ENCODE measurements at places on chromosomes 11 and 22.

DNA sequence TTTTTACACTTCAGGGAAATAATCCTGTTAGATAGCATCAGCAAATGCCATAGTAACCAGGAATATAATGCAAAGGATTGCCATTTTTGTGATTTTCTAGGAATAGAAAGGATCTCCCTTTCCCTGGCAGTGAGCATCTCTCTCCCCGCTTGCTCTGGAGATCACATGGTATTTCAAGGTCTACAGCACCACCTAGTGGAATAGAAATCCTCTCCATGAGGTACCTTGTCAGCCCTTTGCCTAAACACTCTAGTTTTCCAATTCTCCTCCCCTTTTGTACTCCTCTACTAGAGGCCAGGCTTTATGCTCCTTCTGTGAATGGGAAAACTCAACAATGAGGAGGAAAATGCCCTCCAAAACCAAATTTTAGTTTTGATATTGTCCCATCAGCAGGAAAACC, 78.4 kb downstream of the XRRA1 start:
- DNase-seq = no peak

GRCh38 chr11:44307340-44308099, 2.4 kb downstream of the ALX4 start:
- DNase-seq = no peak

DNA sequence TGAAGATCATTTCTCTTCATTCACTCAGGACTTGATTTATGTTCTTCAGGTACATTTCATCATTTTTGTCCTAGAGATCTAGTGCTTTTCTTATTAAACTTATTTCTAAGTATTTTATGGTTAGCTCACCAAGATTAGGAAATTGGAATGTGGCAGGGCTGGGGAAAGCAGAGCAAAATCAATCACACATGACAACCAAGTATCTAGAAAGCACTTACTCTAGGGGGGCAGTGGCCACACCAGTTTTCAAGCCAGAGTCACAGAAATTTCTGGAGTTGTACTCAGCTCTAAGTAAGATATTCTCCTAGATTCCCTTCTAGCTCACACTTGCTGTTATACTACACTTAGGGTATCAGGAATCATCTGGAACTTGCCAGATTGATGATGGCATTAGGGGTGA, 33.3 kb upstream of the MYEOV start:
- DNase-seq = no peak

- no peak for DNase-seq
These were observed 559.1 kb downstream of the FAM181B start for GRCh38 chr11:82174610-82175009.

- peak; percentile 31 for DNase-seq
These were observed 1.6 kb downstream of the NR1H3 start for GRCh38 chr11:47259232-47259977.

GRCh38 chr22:25833676-25834075, 91.7 kb downstream of the MYO18B start:
- no peak for DNase-seq

- no peak for DNase-seq
These were observed 22.5 kb downstream of the IFITM10 start for GRCh38 chr11:1727861-1728260.

GRCh38 chr11:112229746-112230433, 3.7 kb downstream of the PTS start:
- DNase-seq = no peak

- peak; percentile 35 for DNase-seq
These were observed 869 bp upstream of the EIF4ENIF1 start for GRCh38 chr22:31490496-31490925.

- DNase-seq = no peak
These were observed 132.6 kb upstream of the HSD17B12 start for GRCh38 chr11:43547889-43548381.

DNA sequence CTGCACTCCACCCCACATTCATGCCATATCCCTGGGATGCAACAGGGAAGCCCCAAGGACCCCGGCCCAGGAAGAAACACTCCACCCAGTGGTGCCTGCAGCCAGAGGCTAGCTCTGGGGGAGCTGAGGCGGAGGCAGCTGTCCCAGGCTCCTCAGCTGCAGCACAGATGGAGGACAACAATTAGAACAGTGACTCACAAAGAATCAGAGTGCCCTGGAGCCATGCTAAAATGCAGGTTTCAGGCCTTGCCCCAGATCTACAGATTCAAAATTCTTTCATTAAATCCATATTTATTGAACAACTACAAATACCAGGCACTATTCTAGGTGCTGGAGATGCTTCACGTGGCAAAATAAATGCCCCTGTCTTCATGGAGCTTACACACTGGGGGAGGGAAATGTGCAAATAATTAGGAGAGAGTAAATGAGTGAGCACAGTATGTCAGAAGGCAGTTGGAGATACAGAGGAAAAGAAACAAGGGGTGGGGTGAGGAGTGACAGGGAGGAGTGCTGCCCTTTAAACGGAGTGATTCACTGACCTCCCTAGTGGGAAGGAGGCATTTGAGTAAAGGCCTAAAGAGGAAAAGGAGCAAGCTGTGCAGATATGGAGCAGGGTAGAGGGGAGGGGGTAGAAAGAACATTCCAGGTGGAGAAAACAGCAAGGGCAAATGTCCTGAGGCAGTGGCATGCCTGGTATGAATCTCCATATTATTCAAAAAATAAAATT, 73.3 kb upstream of the CSNK2A3 start:
- no peak for DNase-seq

GRCh38 chr11:72600557-72600956, 73.7 kb downstream of the PDE2A start:
- DNase-seq = no peak

DNA sequence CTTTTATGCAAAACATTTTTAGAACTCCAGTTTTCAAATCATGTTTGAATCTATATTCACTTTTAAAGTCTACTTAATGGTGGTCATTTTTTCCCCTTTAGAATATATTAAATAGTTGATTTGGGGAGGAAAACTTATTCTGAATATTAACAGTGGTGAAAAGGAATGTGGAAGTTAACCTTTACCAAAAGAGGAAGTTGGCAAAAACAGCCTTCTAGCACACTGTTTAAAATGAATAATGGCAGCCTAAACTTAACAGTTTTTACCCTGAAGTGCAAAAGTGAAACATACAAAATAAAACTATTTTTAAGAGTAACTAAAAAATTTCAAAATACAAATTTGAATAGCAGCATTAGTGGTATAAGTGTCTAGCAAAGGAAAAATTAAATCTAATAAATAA, 86.4 kb downstream of the GRK3 start:
- DNase-seq = no peak

DNA sequence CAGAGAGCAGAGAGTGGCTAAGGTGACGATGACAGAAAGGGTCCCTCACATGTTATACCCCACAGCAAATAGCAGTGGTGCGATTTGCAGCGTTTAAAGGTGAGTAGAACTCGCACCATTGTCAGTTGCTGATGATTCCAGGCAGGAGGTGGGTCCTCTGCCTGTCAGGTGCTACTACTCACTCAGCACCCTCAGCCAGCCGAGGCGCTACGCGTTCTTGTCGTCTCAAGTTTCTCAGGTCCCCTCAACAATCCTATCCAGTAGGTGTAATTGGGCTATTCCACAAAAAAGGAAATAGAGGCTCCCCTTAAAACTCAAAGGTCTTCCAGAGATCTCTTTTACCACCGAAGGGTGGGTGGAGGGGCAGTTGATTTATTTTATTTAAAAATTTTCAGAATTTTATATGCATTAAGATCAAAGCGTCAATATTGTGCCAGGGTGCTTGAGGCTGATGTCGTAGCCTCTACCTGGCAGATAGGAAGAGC, 18.3 kb downstream of the ELF5 start:
- DNase-seq = no peak

DNA sequence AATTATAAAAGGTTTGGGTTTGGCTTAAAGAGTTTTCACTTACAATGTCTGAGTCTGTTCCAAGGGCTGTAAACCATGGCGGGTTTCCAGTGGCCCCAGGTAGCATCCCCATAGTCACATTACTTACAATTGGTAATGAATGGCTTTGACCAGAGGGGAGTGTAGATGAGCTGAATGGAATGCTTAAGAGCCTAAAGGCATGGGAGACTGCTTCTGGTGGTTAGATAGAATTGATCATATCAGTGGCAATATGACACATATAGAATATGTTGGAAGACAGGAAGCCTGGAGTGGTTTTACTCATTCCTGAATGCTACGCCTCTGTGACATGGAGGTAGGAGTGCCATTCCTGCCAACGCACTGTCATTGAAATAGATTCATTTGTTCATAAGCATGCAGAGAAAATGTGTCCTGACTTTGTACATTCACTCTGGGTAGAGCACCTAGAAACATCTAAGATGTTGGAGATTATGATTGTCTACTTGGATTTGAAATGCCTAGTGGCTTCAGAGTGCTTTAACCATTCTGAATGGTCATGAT, 183.3 kb downstream of the BLID start:
- DNase-seq = no peak

DNA sequence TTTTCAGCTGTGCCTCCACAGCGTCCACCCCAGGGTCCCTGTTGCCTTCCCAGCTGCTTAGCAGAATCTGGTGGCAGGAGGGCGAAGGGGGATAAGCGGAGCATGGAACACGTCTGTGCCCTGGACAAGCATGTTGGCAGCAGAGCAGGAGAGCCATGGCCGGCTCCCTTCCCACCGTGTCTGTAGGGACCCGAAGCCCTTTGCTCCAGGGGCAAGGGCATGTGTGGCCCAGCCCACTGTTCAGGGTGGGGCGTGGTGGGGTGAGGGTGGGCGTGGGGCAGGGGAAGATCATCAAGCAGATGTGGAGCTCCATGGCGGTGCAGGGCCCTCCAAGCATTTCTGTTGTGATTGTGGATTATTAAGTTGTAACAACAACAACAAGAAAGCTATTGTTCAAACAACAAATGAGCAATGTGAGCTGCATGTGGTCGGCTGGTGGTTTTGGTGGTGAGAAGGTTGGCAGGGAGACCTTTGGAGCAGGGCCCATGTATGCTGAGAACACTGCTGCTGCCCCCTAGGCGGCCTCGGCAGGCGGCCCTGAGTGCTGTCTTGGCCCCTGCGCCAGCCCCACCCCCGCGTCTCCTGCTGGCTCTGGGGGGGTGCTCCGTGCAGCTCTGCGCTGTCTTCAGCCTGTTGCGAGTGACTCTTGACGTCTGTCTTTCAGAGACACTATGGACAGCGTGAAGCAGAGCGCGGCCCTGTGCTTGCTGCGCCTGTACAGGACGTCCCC, 50.9 kb downstream of the AP2A2 start:
- DNase-seq = no peak

DNA sequence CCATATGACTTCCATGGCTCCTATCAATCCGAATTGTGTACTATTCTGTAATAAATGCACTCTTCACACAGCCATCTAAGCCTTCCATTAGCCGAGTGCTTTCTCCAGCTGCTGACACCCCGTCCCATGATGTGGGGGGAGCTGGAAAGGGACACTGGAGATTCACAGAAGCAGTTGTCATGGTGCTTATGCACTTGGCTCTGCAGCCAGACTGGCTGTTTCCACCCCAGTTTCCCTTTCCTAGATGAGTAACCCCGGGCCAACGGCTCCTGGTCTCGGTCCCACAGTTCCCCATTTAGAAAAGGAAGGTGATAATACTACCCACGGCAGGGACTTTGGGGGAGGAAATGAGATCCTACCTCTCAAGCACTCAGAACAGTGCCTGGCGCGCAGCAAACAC, 244.9 kb upstream of the SYN3 start:
- DNase-seq = no peak

DNA sequence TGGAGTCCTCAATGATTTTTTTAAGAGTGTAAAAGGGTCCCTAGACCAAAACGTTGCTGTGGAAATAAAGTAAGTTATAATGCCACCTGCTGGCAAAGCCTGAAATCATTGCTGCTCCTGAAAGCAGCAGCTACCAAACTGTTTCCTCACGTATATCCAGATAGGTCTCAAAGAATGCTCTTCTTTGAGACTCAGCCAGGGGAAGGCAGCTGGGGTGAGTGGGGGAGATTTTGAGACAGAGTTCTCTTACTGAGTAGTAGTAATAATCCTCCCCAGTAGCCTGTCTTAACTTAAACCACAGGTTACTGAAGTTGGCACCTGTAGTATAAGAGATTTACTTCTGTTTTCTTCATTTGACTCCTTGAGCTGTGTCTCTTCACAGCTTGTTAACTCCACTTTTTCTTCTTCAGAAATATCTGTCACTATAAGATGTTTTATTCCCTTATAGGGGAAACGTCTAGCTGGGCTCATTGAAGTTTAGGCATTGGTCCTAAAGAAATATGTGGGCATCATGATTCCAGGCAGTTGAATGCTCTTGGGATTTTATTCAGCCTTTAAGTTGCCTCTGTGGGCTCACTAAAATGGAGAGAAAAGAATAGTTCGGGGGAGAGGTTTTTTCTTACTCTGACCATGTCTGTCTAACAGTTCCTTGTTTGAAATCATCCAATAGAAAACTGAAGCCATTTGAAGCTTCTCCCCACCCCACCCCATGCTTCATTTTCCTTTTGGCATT, 77.9 kb downstream of the BTBD10 start:
- DNase-seq = peak; percentile 6

- no peak for DNase-seq
These were observed 5.9 kb downstream of the TAB1 start for GRCh38 chr22:39405346-39406085.

GRCh38 chr11:11297578-11297977, 55.5 kb downstream of the CSNK2A3 start:
- DNase-seq = no peak

DNA sequence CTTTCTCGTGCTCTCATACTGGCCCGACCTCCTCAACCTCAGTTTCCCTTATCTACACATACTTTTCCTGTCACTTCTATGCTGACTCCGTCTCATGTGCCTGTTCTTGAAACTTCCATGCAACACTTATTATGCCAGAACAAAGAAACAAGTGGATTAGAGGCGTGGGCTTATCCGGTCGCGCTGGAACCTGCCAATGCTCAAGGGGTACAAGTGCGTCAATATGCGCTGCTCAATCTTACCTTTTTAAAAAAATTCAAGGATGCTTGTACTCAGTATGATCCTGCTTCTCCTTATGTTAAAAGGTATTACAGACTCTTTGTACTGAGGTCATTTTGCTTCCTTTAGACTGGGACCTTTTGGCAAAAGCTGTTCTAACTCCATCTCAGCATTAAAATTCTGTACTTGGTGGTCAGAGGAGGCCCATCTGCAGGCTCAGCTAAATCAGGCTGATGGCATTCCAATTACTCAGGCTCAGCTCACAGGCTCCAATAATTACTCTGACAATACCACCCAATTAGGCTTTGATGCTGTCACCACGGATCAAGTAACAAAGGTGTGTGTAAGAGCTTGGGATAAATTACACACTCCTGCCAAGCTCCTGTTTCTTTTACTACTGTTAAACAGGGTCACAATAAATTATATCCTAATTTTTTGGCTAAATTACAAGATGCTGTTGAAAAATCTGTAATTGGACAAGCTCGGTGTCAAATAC, 26.3 kb upstream of the ALDH3B2 start:
- no peak for DNase-seq

- no peak for DNase-seq
These were observed 59.3 kb downstream of the C11orf58 start for GRCh38 chr11:16797776-16798175.

DNA sequence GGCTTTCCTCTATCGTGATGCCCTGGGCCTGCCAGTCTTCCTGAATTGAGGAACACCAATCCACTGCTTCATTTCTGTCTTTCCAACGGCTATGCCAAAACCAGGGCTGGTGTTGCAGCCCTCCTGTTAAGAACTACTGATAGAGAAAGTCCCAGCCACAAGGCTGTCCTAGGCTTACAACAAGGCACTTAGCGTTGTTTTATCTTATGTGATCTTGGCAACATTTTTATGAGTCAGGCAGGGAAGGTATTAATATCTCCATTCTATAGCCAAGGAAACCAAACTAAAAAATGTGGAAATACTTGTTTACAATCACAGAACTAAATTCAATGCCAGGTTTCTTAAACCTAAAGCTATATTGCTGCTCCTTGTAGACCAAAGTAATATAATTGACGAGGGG, 89.9 kb upstream of the AMOTL1 start:
- DNase-seq = no peak
